Left renal cortex interstitium (tissue), 4 donors: ENCODE measurements at places on chromosomes 2 and 18. TPM values are rescaled to one million over a fixed set of nuclear protein-coding genes. Genes with fewer than 3 reads are reported as not detected.

The TTR gene
- 25.3 TPM for polyA plus RNA-seq

The LIMS2 gene
- 17.4 TPM for polyA plus RNA-seq

- no peak for DNase-seq
Observed at GRCh38 chr2:10935953-10936942, 24.5 kb downstream of the KCNF1 start.

DNA sequence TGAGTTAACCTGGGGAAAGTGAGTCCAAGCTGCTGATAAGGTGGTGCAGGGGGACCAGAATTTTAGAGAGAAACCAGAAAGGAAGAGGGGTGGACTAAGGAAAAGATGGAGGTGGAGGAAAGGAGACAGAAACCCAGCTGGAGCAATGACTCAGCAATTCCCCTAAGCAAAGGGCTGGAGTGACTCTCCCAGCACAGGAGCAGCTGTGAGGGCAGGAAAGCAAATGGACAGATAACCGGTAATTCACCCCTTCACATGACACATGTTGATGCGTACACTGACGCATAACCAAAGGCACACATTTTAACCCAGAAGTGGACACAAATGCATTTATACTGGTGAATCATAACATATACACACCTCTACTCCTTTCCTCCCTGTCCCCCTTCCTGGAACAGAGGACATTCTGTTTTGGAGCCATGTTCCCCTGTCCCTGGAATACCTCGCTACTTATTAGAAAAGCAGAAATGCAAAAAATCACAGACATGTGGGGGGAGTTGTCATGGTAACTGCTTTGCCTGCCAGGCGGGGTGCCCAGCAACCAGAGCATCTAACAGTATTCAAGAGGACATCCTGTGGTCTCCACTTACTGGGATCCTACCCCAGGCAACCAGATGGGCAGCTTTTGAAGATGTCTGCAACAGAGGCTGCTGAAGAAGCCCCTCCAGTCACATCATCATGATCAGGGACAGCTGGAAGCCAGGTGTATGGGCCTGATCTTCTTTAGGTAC, 4.7 kb downstream of the CDK5R2 start:
- DNase-seq = no peak

GRCh38 chr2:239489481-239489880, 88.7 kb upstream of the HDAC4 start:
- no peak for DNase-seq

DNA sequence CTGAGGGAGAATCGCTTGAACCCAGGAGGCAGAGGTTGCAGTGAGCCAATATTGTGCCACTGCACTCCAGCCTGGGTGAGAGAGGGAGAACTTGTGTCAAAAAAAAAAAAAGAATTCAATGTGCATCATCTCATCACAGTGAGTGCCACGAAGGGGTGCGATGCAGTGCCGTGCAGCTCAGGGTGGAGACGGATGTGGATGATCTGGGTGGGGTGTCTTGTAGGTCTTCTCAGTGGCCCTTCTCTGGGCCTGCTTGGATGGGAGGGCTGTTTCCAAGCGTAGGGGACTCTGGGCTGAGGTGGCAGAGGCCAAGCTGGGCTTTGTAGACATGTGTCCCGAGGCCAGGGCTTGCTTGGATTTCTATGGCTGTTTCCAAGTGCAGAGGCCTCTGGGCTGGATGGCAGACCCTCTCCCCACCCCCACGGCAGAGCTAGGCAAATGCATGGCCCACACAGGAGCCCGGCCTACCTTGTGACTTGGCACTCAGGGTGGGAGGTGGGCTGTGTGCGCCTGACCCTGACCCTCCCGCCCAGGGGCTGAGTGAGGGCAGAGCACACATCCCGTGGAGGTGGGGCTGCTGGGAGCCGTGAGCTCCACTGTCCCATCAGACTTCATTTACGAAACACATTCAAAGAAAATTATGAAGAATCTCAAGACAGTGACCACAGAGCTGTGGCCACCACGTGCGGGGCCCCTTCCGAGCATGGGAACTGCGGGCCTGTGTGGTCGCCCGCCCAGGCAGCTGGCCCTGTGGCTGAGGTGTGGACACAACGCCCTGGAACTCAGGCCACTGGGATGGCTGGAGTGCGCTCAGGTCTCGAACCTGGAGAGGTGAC, 76.4 kb downstream of the ASB1 start:
- DNase-seq = no peak

DNA sequence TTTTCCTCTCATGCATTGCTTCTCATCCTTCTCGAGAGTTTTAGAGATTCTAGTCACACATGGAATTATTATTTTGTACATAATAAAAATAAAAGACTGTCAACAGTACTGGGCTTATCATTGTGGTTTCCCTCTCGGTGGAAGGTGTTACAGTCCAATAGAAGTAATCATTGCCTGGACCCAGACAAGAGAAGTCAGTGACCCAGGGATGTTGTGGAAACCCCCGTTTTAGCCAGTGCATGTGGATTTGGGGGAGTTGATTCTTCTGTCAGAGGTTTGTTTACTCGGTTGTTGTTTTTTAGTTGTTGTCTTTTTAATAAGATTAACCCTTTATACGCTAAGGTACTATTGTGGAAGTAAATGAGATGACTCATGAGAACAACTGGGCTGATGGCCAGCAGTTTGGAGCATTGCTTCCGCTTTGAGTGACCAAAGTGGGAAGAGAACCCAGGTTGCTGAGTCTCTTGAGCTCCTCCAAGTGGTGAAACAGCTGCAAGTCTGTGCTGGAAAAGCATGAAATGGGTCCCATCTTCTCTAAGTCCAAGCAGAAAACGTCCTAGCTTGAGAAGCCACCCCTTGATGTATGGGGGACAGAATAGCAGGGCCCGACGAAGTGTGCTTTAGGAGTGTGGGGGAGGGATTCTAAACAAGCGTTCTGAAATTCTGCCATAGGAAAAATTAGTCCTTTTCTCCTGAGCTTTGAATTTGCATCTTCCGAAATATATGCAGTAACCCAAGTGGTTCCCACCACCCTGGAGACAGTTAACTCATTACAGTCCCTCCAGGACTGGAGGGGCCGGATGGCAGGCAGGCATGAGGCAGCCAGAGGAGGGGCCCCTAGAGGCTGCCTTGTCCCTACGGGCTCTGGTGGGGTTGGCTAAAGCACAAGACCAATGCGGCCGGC, 61.8 kb upstream of the GPR45 start:
- no peak for DNase-seq

- no peak for DNase-seq
Observed at GRCh38 chr2:140526575-140526974, 1604.2 kb downstream of the LRP1B start.

DNA sequence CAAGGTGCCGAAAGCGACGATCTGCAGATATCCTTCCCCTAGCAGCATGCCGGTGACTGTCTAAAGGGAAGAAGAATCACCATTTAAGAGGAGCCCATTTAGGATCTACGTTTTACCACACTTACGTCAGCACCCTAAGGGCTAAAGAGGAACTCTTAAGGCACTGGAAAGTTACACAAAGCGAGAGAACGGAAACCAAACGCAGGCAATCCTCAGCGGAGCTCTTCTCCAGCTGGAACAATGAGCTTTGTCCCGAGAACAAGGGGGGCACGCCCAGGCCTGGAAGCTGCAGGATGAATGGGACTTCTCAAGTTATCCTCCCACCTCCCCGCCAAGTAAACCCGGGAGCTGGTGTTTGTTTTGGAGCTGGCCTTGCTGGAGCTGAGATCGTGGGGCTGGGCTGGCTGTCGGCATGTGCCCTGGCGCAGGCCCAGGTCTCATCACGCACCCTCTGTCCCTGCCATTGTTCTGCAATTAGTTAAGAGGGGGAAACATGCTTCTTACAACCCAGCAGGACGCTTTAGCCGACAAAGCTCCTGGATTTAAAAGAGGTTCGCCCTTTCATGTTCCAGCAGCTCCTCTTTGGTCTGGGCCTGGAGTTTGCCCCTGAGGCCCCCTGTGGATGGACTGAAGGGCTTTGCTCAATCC, 36.4 kb downstream of the PXDN start:
- no peak for DNase-seq

- DNase-seq = no peak
Observed at GRCh38 chr2:161415987-161416707, at the start of gene TBR1. Gene TBR1 (plus strand): TSS chr2:161416297. CDS start chr2:161416411, 114 bp downstream.

GRCh38 chr2:120422465-120423160, 76.7 kb downstream of the INHBB start:
- no peak for DNase-seq
